ENCODE measurements at places on chromosomes 16 and 17. TPM values are rescaled to one million over a fixed set of nuclear protein-coding genes. Genes with fewer than 3 reads are reported as not detected.

WNK4 gene
- polyA plus RNA-seq: not detected

C16orf86 gene
- 2.7 TPM for polyA plus RNA-seq

ATP1B2 gene
- not detected for polyA plus RNA-seq

PRR14 gene
- polyA plus RNA-seq: 29.5 TPM

HSD17B2 gene
- not detected for polyA plus RNA-seq

BMERB1 gene
- 3.0 TPM for polyA plus RNA-seq

HEATR3 gene
- 8.5 TPM for polyA plus RNA-seq

MT3 gene
- not detected for polyA plus RNA-seq

PIEZO1 gene
- polyA plus RNA-seq: 41.2 TPM

CNGB1 gene
- polyA plus RNA-seq: not detected

CCDC200 gene
- 1.2 TPM for polyA plus RNA-seq

FZD2 gene
- 0.56 TPM for polyA plus RNA-seq

TPSG1 gene
- polyA plus RNA-seq: not detected

HOXB1 gene
- not detected for polyA plus RNA-seq

RNF222 gene
- polyA plus RNA-seq: not detected

KRTAP3-1 gene
- polyA plus RNA-seq: not detected

DCUN1D3 gene
- polyA plus RNA-seq: 1.5 TPM

KCNH4 gene
- polyA plus RNA-seq: not detected
